H1 (cell line): ENCODE measurements at places on chromosomes 1 and 21. TPM values are rescaled to one million over a fixed set of nuclear protein-coding genes. Genes with fewer than 3 reads are reported as not detected.

DNA sequence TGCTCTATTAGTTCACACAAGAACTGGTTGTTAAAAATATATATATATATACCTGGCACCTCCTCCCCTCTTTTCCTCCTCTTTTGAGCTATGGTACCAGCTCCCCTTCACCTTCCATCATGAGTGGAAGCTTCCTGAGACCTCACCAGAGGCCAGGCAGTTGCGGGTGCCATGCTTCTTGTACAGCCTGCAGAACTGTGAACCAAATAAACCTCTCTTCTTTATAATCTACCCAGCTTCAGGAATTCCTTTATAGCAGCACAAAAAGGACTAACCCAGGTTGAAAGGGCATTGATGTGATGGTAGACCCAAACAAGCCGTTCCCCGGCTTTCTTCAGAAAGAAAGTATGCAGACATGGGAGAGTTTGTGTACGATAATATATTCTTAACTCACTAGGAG lies 14.9 kb downstream of the RSPH1 start:
- no peak overlapping the region for H3K27ac ChIP-seq
- no peak overlapping the region for H3K4me3 ChIP-seq
- no peaks in the 10 kb centered on the region for H3K4me1 ChIP-seq
- H3K27me3 ChIP-seq = no peaks in the 10 kb centered on the region
- no peak for DNase-seq

KPNA6 gene
- 116 and 120 TPM in 2 replicates for total RNA-seq

OR2L8 gene
- not detected in 2 replicates for total RNA-seq

AK5 gene
- total RNA-seq = 5.2 and 7.1 TPM in 2 replicates
